Muscle of arm (tissue), 14 donors: ENCODE measurements at places on chromosomes 1 and 21. TPM values are rescaled to one million over a fixed set of nuclear protein-coding genes. Genes with fewer than 3 reads are reported as not detected.

- DNase-seq, result no peak
These were observed 5.7 kb upstream of the ABCA4 start for GRCh38 chr1:94126651-94127050.

DNA sequence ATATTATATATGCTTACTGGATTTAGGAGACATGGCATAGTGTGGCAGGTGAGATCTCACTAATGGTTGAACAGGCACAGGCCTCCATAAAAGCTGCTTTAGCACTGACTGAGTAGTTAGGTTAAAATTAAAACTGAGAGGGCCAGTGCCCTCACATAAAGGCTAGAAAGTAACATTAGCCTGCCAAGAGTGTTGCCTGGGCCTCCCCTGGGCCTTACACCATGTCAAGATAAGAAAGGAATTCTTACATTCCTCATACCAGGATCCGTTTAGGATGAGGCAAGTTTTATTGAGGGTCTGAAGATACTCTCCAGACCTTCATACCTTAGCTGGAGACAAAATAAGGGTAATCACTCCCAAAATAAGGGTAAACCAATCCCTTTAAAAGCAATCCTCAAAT lies 1011.8 kb downstream of the PLA2G4A start:
- DNase-seq, result no peak

DNA sequence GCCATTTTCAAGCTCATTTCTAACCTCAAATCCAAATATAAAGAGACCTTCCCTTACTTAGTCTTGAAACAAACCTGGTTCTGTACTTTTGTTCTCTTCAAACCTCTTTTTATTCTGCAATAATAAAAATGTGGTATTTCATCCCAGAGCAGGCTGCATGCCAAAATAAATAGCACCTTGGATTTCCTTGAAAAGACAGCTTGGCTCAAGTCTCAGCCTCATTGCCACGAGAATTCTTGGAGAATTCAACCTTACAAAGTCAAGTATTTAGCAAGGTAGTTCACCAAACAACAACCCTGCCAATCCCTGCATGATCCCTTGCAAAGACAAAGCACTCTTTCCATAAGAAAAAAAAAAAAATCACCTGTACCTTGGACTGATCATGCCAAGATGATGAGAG lies 33.8 kb downstream of the KANK4 start:
- no peak for DNase-seq

DNA sequence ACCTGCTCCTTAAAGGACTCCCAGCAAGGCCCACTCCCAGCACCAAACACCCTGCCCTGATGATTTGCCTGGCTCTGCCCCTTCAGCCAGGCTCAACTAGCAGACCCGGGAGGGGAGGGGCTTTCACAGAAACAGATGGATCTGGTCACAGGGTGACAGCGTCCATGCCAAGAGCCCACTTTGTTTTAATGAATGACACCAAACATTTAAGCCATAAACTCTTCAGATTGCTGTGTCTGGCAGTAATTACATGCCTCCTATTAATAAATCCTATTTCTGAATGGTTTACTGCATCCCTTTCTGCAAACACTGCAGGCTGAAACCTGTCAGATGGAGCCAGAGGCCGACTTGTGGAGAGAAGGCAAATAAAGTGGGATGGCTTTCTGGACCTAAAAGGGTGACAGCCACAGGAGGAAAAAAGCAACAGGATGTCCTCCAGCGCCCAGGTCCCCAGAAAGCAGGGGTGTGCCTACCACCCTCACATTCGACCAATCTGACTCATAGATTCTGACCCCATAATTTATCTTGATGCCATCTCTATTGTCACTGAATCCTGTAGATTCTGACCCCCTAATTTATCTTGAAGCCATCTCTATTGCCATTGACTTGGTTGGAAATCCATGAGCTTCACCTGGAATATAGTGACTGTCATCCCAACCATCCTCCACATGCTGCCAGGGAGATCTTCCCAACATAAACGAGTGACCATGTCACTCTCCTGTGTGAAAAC lies 200.9 kb downstream of the PLPP3 start:
- DNase-seq, result peak; percentile 19

DNA sequence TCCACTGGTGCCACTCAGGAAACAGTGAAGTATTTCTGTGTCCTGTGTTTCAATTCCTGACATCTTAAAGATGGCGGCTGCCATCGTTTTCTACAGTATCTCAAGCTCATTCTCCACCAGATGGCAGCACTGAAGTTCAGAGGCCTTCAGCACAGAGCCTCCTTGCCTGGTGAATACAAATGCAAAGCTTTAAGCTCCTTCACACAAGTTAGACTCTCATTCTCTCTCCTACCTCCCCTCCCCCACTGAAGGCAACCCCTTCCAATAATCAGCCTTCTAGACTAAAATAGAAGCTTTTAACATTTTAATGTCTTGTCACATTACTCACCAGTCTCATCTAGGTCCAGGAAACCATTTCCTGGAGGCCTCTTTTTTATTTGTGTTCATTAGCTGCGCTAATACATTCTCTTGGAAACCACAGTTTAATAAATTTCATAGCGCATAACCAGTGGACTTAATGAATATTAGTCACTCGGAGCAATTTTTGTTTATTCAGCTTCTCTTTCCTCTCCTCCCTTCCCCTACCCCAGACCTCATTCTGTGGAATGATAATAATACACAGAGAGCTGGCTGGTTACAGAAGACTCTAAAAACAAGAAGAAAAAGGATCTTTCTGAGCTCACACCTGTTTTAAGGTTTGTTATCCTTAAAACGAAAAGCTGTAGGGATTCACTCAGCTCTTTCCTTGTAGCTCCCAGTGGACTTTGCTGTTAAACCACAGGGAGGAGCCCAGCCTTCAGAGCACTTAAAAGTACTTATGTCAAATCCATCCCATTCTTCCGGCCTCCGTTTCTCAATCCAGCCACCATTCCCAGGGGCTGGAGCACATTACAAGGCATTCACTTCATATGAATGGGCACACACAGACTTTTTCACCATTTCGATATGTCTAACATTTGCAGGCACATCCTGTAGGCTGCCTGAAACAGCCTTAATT lies 384.9 kb downstream of the HLX start:
- DNase-seq, result no peak

- no peak for DNase-seq
These were observed 22.9 kb downstream of the SPSB1 start for GRCh38 chr1:9315411-9316079.

- no peak for DNase-seq
These were observed 16.9 kb downstream of the ATG4C start for GRCh38 chr1:62800825-62801306.

DNA sequence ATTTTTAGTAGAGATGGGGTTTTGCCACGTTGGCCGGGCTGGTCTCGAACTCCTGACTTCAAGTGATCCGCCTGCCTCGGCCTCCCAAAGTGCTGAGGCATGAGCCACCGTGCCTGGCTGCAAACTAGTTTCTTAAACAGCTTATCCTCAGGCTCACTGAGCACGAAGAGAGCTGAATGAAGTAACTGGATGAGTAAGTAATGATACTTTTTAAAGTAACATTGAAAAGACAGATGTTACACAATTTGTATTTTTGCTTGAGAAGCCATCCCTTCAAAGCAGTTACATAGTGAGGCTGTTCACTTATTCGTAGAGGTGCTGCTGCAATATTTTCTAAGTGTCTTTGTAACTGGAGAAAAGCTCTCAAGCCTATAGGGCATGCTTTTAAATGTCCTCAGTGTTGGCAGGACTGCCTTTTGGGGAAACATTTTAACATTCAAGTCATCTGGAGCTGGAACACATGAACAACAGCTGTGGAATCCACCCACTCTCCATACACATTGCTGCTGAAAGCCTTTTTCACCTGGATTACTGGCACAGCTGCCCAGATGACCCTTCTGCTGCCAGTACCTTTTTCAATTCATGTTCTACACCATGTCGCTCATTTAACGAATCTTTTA lies 2.7 kb upstream of the YBX1 start:
- no peak for DNase-seq

DNA sequence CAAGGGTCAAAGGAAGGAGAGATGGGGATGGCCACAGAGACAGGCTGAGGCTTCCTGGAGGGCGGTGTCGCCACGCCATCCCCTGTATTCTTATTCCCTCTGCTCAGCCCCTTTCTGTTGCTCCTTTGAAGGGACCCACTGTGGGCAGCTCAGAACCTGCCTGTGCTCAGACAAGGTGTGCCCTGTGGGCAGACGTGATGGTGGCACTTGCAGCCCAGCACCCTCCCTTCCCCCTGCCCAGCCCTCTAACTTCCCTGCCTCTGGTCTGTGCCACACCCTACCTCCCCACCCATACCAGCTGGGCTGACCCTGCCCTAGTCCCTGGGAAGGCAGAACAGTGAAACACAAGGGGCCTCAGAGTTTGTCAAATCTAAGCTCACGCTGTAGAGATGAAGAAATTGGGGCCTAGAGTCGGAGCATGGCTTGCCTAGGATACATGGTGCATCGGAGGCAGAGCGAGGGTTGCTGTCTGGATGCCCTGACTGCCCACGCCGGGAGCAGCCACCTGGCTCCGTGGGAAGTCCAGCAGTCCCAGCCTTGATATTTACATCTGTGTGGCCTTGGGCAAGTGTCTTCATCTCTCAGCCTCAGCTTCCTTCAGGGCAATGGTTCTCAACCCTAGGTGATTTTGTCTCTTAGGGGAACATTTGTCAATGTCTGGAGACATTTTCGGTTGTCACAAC lies 68.6 kb upstream of the RUNX3 start:
- no peak for DNase-seq

GRCh38 chr1:115280064-115280463 lies 58.0 kb downstream of the NGF start:
- DNase-seq, result peak; percentile 73

GRCh38 chr1:30085811-30086770 lies 637.3 kb downstream of the MATN1 start:
- peak; percentile 34 for DNase-seq

- DNase-seq, result no peak
These were observed 350.1 kb downstream of the DPYD start for GRCh38 chr1:97570691-97571090.

DNA sequence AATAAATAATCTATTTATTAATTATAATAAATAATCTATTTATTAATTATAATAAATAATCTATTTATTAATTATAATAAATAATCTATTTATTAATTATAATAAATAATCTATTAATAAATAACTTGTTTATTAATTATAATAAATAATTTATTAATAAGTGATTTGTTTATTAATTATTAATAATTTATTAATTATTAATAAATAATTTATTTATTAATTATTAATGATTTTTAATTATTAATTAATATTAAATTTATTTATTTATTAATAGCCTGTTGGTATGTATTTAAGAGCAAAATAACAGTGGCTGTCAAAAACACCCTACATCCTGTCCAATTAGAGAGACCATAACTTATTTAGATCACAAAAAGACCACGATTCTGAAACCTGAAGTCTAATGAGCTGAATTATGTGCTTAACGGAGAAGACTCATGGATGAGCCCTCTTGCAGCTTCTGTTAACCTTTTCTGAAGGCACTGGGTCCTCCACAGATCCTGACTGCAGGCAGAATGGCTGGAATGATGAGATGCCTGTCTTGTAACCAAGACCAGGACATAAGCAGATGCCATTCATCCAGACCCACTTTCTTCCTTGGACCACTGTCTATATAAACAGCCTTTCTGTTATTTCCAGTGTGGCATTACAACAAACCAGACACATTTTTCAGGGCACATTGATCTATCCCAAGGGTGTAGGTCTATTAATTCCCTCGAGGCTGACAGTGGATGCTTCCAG lies 134.2 kb downstream of the SETD4 start:
- DNase-seq, result no peak

GRCh38 chr1:110617116-110617515 lies 11.0 kb upstream of the KCNA2 start:
- no peak for DNase-seq

- DNase-seq, result no peak
These were observed 51.4 kb upstream of the ACTRT2 start for GRCh38 chr1:2969845-2970291.

- no peak for DNase-seq
These were observed 28.3 kb upstream of the MYBPHL start for GRCh38 chr1:109335091-109335490.

DNA sequence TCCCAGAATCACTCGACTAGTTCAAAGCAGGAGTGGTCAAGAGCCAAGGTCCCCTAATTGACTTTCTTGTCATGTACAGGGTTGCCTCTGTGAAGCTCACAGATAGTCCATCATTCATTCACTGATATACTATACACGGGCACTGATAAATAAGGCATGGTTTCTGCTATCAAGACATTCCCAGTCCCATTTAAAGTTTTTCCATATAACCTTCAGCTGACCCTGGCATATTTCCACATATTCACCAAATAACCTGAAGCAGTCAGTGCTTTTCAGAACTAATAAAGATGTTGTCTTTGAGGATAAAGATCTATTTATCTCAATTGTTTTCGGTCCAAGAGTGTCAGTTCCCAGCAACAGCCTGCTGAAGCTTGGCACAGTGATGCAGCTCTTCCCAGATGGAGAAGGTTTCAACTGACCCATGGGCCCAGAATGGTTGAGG lies 173.4 kb downstream of the ZZZ3 start:
- DNase-seq, result no peak

GRCh38 chr1:218982482-218982881 lies 191.2 kb upstream of the LYPLAL1 start:
- DNase-seq, result no peak

- no peak for DNase-seq
These were observed 86.4 kb downstream of the BRINP2 start for GRCh38 chr1:177257128-177257527.

DNA sequence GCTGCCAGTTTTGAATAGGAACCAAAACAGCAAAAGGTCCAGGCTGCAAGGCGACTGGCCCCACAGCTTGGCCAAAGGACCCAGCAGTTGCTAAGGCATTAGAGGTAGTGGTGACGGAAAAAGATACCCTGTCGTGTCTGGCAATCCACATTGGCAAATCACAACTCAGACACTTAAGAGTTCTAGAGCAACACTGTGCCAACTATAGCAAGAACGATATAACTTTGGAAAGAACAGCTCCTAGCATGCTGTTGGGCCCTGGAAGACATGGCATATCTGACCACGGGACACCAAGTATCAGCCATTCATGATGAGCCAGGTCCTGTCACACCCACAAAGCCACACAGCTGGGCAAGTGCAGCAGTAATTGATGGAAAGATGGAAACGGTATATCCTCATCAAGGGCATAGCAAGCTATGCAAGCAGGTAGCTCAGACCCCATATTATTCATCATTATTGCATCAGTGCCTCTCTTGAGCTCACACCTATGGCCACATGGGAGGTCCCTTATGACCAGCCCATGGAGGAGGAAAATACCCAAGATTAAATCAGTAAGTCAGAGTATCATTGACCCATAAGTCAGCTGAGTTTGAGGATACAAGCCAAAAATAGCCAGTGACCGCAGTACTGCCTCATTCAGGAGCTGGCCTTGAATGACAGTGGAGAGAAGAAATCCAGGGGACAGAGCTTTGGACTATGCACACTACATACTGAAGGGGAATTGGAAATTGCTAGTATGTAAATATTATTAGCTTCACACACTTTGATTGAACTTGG lies 221.2 kb downstream of the SETD4 start:
- DNase-seq, result no peak

The TNFAIP8L2 gene
- polyA plus RNA-seq, result 2.6 TPM

The PDC gene
- 0.89 TPM for polyA plus RNA-seq

The KRTAP11-1 gene
- polyA plus RNA-seq, result not detected

The C1QA gene
- polyA plus RNA-seq, result 37.3 TPM

The HTR6 gene
- polyA plus RNA-seq, result not detected

The HSD11B1 gene
- polyA plus RNA-seq, result 0.45 TPM

The HMCN1 gene
- not detected for polyA plus RNA-seq

The RTCA gene
- polyA plus RNA-seq, result 36.8 TPM
